Hepatic stellate cell (primary cell): ENCODE measurements at places on chromosomes 4 and X.

DNA sequence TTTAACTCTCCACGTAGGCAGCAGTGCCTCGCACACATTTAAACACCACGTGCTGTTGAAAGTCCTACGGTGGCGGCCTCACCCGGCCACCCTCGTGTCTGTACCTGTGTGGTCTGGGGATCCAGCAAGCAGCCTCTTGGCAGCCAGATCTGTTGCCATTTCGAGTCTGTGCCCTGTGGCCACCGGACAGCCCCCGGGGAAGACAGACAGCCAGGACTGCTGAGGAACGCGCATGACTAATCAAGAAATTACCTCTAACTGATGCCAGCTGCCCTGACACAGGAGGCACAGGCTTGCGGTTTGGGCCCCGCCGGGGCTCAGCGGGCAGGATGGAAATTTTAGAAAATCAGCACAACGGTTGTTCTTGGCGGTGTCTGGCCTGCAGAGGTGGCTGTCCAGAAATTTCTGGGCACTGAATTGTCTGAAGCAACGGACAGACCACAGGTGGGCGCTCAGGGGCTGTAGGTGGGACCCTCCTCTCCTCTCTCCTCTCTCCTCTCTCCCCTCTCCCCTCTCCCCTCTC lies 15.6 kb upstream of the ASMTL start:
- no peak for DNase-seq

GRCh38 chr4:148565801-148566200 lies 123.6 kb upstream of the NR3C2 start:
- no peak for DNase-seq

- no peak for DNase-seq
Measured at GRCh38 chr4:109025471-109026076, 262.7 kb upstream of the ETNPPL start.

- DNase-seq: no peak
Measured at GRCh38 chr4:165991325-165992180, 118.5 kb downstream of the TLL1 start.

- no peak for DNase-seq
Measured at GRCh38 chrX:38225093-38225492, 4.4 kb upstream of the SRPX start.

- DNase-seq: no peak
Measured at GRCh38 chrX:71111141-71111843, at the start of gene IL2RG. Gene IL2RG (minus strand): TSS chrX:71111577. CDS start chrX:71111539, 38 bp downstream.

DNA sequence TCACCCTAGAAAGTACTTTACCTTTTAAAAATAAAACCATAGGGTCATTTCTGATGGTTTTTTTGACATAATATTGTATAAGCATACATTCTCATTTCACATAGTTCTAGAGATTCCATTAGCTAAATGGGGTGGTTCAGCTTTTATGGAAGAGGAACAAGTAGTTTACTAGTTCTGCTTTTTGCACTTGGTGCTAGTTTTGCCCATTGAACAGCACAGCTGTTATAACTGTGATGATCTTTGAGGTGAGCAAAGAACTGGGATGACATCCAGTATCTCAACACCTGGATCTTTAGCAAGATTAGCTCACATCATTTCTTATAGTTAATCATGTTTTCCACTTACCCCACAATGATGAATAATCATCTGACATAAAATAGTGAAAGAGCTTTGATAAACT lies 40.9 kb downstream of the MOB1B start:
- DNase-seq: no peak

DNA sequence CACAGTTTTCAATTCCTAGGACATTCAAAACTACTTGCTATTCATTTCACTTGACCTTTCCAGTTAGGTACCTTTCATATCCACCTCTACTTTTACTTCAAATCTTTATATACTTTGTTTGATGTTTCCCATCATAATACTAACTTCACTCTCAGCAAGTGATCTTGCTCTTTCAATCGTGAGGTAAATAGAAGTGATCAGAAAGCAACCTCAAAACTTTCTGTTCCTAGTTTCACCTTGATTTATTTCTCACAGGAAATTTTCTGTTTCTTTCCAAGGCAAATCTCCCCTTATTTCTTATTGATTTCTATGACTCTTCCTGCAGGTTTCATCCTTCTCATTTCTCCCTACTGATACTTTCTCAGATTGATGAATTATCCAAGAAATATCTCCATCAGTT lies 623.5 kb downstream of the FSTL5 start:
- no peak for DNase-seq

DNA sequence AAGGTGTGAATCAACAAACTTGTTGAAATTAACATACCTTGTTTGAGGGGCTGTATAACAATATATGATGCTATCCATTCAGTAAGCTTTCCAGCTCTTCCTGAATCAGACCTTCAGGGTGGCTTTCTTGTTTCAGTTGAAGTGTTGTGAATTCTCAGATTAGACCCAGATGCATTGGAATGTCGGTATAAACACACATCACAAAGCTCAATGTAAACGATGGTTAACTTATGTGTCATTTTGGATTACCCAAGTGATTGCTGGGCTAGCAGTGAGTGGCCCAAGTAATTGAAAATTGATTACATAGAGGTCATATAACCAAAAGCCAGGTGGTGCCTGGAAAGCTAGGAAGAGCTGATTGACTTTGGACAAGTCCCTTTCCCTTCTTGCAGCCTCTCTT lies 115.0 kb downstream of the SHROOM4 start:
- DNase-seq: no peak

DNA sequence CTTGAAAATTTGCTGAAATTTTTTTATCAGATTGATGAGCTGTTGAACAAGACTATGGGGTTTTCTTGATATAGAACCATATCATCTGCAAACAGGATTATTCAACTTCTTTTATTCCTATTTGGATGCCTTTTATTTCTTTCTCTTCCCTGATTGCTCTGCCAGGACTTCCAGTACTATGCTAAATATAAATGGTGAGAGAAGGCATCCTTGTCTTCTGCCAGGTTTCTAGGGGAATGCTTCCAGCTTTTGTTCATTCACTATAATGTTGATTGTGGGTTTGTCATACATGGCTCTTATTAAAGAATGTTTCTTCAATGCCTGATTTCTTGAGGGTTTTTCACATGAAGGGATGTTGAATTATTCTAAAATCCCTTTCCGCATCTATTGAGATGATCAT lies 1139.5 kb downstream of the FAM133A start:
- no peak for DNase-seq

GRCh38 chr4:113468165-113469022 lies 293.1 kb downstream of the CAMK2D start:
- peak; percentile 49 for DNase-seq

DNA sequence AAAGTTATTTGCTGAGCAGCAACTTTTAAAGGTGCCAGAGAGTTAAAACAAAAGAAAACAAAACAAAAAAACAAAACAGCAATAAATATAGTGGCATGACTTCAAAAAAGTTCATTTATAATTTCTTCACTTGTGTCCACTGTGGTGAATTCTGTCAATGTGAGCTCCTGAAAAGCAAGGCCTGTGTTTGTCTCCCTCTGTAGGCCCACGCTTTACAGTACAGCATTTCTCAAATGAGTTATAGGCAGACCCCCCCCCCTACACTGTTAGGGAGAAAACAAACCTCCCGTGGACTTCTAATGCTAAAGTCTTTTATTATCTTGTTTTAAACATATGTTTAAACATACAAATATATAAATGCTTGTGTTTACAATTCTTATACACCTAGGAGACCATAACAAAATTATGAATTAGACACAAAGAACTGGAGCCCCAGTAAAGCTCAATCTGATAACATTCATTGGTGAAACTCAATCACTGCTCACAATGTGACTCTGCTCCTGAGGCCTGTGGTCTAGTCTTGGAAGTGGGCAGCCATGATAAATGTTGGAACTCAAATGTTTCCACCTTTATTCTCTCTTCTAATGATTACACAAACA lies 47.0 kb upstream of the SCOC start:
- DNase-seq: no peak

DNA sequence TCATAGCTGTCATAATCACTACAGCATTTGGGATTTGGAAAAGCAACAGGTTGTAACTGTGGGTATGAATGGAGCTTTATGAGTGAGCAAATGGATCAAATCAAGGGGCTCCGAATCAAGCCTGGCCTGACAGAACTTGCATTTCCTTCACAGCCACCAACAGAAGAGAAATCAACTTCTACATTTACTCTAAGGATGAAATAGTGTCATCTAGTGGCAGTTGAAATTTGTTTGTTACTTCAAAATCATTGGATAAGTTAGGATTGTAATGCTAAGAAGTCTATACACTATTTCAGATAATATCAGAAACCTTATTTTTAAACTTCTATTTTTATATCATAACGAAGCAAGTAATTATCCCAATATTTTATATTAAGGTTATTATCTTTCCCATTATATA lies 10.7 kb upstream of the WDR17 start:
- no peak for DNase-seq

GRCh38 chr4:109729117-109729717 lies 653 bp downstream of the PLA2G12A start:
- DNase-seq: peak; percentile 6

GRCh38 chr4:174713821-174714220 lies 115.2 kb downstream of the GLRA3 start:
- DNase-seq: no peak

DNA sequence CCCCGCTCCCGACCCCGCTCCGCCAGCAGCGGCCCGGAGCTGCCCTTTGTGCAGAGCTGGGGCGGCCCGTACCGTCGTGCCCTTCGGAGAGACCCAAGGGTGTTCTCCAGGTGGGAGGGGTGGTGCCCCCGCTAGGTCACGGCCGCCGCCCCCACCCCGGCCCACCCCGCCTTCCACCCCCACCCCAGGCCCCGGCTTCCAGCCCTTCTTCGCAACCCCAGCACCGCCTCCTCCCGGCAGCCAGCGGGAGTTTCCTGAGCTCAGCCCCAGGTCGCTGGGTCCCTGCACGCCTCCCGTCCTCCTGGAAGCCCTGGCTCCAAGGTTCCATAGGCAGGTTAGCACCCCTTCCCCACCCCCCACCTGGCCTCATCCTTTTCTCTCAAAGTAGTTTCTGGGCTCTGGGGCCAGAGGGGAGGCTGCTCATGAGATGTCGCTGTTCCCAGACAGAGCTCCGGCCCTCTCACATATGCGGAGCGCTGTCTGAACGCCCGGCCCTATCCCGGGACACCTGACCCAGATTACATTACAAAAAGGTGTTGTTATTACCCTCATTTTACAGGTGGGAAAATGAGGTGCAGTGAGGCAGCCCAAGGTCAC lies 25.2 kb upstream of the FGFR3 start:
- peak; percentile 76 for DNase-seq

DNA sequence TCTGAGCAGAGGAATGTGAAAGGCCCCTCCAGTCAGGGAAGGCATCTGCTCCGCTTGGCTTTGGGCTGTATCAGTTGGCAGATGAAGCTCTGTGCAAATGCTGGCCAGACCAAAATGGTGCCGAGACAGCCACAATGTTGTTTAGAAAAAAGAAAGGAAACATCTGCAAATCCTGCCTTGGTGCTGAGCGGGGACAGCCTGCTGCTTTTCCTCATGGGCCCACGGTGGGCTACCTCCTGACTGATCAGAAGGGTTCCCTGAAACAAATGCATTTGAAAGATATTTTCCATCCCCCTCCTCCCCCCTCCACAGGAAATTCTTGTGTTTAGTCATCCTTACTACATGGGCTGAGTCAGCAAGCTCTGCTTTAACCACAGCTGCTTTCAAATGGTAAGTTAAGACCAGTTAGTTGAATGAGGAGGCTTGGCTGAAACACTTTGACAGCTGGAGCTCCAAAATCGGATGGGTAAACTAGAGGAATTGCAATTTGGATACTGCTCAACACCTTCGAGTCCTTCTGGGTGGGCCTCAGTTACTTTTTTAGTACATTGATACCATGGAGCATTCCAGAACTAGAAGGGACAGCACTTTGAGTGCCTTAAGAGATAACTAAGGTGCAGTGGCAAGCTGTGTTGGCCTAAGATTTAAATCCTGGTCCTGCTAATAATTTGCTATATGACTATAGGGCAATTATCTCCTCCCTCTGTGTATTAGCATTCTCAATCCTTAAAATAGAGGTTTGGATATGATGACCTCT lies 36.0 kb downstream of the PLAC1 start:
- DNase-seq: peak; percentile 63

GRCh38 chr4:161382655-161383054 lies 781.1 kb downstream of the FSTL5 start:
- DNase-seq: no peak

- DNase-seq: no peak
Measured at GRCh38 chr4:57104706-57105560, 5.3 kb downstream of the IGFBP7 start.

DNA sequence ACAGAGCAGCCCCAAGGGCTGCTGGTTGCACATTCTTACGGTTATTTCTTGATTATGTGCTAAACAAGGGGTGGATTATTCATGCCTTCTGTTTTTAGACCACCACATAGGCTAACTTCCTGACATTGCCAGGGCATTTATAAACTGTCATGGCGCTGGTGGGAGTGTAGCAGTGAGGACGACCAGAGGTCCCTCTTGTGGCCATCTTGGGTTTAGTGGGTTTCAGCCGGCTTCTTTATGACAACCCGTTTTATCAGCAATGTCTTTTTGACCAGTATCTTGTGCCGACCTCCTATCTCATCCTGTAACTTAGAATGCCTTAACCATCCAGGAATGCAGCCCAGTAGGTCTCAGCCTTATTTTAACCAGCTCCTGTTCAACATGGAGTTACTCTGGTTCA lies 212.4 kb upstream of the GRID2 start:
- DNase-seq: no peak

DNA sequence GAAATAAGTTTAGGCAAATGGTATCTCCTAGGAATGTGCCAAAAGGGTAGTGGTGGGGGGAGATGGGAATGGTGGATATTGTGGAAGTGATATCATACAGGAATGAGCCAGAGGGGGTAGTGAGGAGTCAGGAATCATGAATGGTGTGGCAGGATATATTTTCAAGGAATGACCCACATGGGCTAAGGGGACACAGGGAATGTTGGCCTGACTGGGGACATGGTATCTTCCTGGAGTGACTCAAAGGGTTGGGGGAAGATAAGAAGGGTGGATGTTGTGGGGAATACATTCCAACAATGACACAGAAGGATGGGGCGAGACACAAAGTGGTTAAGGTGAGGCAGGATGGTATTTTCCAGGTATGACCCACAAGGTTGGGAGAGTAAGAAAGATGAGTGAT lies 60.6 kb downstream of the MAOA start:
- DNase-seq: no peak

- peak; percentile 9 for DNase-seq
Measured at GRCh38 chrX:71541210-71542022, 8.5 kb downstream of the OGT start.

GRCh38 chrX:22141047-22141730 lies 109.1 kb downstream of the PHEX start:
- no peak for DNase-seq

- no peak for DNase-seq
Measured at GRCh38 chr4:187309456-187309855, 585.8 kb upstream of the FAT1 start.

DNA sequence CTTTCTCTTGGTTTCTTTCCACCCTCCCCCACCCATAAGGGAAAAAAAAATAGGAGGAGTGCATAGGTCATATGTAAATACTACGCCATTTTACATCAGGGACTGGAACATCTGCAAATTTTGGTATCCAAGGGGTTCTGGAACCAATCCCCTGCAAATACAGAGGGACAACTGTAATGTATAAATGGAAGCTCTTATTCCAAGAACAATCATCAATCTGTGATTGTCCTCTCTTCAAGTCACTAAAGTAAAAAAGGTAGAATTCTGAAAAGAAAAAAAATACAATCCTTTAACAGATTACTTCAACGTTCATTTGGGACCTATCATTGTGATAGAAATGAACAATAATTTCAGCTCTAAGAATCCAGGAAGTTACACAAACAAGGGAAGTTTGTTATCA lies 13.6 kb downstream of the PPA2 start:
- no peak for DNase-seq

- no peak for DNase-seq
Measured at GRCh38 chr4:94375364-94375763, 32.7 kb upstream of the HPGDS start.

GRCh38 chr4:108787724-108788123 lies 24.9 kb upstream of the ETNPPL start:
- no peak for DNase-seq
